ENCODE measurements at places on chromosomes 16 and 17.

- no peak for DNase-seq
These were observed 418.7 kb downstream of the KCNJ2 start for GRCh38 chr17:70588003-70588402.

DNA sequence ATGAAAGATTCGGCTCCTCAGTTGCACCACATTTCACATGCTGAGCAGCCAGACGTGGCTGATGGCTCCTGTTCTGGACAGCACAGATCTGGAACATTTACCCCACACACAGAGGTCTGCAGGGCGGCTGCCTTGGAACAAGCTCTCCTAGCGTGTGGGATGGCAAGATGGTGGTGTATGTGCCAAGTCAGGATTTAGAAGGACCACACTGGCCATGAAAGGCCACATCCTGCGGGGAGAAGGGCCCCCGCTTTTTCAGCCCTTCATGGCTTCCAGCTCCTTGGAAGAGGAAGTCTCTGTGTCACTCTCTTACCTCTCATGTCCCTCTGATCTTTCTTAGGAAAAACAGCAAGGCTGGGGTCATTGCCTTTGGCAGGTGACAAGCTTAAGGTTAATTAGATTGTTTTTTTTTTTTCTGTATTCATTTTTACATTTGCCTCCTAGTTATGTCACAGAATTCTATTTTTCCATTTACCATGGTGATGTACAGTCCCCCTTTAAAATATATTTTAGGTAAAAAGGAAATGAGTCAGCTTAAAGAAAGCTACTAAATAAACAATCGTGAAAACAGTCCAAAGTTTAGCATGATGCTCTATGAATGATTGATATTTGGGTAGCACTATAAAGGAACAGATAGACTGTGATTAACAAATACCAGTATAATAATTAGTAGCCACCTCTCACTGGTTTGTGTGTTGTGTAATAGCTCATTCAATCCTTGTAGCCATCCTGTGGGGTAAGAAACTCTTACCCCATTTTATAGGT lies 396.6 kb downstream of the CPPED1 start:
- no peak for DNase-seq

DNA sequence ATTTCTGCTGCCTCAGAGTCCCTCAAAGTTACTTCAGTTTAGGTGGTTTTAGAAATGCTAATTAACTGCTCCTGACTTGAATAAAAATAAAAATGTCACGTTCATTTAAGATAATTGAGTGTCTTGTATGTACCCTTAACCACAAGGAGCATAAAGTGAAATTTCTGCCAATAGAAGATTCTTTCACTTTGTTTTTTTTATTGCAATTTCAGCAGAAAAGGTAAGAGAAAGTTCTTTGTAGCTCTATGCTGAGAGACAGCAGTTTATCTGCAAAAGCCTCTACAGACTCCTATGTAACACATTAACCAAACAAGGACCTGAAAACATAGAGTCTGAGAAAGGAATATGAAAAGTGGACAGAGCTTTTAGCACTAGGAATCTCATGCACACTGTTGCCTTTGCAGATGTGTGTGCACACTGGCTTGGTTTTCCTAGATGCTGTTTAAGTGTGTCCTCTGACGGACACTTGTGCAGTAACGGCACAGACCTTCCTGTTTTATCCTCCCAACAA lies 11.6 kb downstream of the ARHGAP44 start:
- no peak for DNase-seq

- DNase-seq: no peak
These were observed 228.4 kb downstream of the IRF8 start for GRCh38 chr16:86127366-86127765.

DNA sequence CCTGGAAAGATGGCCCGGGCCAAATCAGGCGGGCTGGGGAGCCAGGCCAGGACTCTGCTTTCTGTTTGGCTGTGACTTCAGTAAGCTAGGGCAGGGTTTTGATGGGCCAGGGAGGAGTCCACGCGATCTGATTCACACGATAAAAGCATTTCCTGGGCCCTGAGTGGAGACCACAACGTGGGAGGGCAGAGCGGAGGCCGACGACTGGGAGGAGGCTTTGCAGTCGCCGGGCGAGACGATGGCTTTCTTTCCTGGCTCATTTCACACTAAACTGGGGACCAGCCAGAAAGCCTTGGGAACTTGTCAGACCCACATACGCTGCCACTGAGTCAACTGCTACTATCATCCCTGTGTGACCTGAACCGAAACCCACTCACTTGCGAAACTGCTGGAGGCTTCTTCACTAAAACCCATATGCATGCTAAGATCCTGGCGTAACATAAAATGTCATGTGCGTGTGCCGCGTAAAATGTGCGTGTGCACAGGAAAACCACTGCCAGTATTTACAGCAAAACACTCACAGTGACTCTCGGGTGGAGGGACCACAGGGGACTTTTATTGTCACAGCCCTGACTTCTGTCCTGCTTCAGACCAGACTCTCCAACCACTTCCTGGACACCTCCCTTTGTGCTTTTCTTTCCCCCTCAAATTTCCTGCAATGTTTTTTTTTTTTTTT lies 14.2 kb upstream of the RHBDF2 start:
- DNase-seq: peak; percentile 66

DNA sequence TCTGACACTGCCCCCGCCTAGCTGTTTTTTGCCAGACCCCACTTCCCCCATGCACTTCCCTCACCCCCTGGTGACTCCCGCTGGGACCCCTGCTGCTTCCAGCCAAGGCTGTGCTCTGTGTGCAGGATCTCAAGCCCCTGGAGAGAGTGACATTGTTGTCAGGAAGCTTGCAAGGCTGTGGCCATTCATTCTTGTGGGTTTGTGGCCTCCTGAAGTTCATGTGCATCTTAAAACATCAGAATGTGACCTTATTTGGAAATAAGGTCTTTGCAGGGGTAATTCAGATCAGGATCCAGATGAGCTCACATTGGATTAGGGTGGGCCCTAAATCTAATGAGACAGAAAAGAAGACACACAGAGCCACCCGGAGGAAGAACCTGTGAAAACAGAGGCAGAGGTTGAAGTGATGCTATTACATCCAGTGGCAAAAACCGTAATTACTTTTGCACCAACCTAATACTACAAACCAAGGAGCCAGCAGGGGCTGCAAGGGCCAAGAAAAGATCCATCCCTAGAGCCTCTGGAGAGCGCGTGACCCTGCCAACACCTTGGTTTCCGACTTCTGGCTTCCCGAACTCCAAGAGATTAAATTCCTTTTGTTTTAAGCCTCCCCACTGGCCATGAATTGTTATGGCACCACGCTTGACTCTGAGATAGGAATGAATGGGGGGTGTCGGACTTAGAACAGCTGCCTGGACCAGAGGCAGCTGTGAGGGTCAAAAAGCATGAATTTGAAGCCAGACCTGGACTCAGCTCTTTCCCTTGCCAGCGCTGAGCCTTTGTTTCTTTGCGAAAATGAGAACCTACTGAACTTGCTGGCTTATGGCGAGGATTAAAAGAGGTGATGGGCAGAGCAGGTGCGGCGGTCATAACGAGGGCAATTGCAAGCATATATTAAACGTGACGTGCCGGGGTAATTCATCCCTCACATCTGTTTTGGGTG lies 75.5 kb downstream of the BMERB1 start:
- no peak for DNase-seq

DNA sequence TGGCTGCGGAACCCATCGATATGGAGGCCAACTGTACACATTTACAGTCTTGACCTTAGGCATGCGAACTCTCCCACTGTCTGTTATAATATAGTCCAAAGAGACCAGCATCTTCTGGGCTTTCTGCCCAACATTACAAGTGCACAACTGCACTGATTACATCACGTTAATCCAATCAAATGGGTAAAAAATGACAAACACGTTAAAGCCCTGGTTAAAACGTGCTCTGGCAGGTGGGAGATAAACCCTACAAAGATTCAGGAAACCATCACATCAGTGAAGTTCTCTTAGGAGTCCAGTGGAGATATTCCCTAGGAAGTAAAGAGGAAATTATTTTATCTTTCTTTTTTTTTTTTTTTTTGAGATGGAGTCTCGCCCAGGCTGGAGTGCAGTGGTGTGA lies 23.7 kb upstream of the XYLT2 start:
- no peak for DNase-seq

GRCh38 chr16:65961476-65962143 lies 404.9 kb upstream of the CDH5 start:
- no peak for DNase-seq

Measured in Kasumi-1 (cell line).